ENCODE measurements at places on chromosomes 1 and 21.

- DNase-seq = no peak
These were observed 2.7 kb downstream of the DOCK7 start for GRCh38 chr1:62685431-62685859.

GRCh38 chr1:91282695-91283420, 121.8 kb downstream of the HFM1 start:
- no peak for DNase-seq

DNA sequence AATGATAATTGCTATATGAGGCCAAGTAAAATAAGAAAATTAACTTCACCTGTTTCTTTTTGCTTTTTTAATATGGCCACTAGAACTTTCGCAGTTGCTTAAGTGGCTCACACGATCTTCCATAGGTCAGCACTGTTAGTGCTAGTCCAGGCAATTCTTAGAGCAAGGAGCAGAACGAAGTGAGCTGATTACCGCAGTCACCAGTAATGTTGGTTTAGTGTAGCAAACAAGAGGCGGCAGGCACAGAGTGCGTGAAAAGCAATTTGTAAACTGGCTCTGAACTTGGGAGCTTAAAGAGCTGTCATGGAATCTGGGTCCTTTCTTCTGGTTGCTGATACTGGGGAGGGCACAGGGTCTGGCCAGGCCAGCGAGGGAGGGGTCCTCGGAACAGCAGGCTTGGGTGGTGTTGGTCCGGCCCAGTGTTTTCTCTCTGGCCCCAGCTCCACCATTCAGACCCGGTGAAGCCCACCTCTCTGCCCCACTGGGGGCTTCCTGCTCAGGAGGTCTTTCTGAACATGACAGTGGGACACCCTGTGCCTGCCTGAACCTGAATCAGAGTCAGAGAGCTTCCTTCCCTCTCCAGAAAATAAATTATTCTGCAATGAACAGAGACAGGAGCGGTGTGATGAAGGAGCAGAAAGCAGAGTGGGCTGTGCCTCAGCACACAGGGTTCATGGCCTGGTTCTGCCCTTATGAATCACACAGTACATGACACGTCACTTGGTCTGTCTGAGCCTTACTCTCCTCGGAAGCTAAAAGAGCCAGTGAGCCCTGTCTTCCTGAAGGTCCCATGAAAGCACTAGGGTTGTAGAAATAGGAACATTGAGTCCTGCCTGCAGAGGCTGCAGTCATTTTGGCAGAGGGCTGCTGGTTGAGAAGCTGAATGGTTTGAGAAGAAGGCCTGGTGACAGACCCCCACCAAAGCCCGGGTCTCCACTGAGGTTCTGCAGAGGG, 11.9 kb downstream of the ETS2 start:
- DNase-seq = no peak

DNA sequence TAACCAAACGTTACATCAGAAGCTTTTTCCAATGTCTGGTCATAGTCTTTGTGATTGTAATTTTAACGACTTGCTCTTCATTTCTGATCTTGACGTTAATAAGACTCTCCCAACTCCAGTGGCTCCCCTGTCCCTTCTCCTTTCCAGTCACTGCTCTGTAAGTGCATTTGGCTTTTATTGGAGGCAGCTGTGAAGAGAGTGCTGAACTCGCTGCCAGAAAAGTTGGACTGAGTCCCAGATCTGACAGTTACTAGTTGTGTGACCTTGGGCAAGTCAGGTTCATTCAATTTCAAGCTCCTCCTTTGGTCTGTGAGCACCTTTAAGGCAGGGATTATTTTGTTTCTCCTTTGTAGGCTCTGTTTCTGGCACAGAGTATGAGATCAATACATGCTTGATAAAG, 109.6 kb upstream of the TSPAN2 start:
- no peak for DNase-seq

- DNase-seq = no peak
These were observed 60.3 kb downstream of the XCL1 start for GRCh38 chr1:168636642-168637111.

Data from GF-D8 (cell line).